ENCODE measurements at places on chromosomes 13 and 19.

- DNase-seq: no peak
These were observed 32.7 kb downstream of the KCTD12 start for GRCh38 chr13:76853481-76853880.

- DNase-seq: no peak
These were observed at the start of gene ZNF729 for GRCh38 chr19:22286151-22286810. Gene ZNF729, plus strand, starts transcription at chr19:22286441. Its CDS starts 85 bp downstream, at chr19:22286526.

GRCh38 chr13:72384186-72384823 is 343.1 kb downstream of the MZT1 start:
- DNase-seq: no peak

- no peak for DNase-seq
These were observed 10.1 kb downstream of the SPC24 start for GRCh38 chr19:11145536-11145924.

DNA sequence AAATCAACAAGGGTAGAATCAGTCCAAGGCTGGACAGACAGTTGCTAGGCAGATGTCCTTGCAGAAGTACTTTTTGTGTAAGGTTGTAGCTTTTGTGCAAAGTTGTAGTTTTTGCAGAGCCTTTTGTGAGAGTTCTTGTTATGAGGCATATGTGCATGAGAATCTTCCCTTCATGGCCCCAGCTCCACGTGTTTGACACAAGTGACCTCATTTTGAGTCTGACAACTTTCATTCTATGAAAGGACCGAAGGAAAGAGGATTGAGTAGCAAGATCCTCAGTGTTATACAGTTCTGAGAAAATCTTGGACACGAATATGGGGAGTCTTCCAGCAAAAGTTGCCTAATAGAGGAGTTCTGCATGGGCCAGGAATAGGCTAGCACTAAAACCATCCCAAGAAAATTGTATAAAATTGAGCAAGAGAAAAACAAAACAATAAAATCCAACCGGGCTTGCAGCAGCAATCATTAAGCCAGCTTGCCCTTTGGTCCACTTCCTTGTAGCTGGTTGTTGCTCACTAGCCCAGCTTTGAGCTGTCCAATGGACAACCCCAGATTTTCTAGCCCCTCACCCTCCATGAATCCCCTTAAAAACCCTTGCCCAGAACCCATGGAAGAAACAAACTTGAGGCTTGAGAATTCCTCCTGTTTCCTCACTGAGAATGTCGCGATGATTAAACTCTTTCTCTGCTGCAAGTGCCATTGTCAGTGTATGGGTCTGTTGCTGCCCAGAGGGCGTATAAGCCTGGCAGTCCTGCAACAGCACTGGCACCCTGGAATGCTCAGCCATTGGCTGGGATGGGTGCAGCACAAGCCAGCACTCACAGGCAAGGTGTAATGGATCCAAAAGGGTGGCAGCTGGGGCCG is 6.5 kb downstream of the EPSTI1 start:
- DNase-seq: no peak

DNA sequence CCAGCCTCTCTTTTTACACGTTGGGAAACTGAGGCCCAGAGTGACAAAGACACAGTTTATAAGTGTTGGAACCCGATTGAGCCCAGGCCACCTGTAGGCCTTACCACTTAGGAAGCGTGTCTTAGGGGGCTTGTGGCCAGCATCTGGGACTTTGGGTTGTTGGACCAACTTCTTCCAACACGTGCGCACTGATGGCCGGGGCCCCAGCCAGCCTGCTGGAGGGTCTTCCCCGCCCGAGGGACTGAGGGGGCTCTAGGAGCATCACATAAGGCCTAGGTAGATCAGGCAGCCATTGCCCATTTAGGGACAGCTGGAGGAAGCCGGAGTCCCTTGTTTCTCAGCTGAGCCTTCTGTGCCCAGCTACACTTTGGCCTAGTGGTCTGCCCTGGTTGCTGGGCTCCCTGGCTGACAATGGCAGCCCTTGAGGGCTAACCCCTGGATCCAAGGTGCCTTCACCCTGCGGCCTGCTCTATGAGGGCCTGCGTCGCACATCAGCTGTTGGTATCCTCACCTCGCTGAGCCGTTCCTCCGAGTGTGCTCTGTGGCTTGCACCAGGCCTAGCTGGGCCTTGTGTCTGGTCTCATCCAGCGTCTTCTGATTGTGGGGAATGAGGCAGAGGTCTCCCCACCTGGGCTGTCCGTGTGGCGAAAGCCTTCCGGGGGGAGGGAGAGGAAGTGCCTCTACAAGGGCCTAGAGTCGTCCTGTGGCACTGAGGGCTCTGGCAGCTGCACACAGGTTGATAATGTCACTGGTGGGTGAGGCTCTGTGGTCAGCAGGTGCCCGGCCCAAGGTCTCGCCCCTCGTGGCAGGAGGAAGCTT is 1.2 kb downstream of the RAB11B start:
- DNase-seq: no peak

DNA sequence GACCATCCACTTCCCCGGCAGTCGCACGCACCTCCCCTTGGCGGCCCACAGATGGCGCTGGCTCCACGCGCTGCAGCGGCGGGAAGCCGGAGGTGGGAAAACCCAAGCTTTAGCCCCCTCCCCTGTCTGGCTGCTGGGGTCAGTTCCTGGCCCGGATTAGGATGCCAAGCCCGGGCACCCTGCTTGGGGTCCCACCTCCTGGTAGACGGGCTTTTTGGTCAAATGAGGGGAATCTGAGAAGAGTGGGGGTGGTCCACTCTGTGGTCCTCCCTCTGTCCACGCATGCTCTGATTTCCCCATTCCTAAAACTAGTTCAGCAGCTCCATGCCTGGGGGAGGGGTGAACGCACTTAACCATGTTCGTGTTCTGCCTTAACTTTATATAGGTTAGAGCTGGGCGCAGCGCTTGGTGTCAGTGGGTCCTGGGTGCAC is 8.1 kb upstream of the ADGRE2 start:
- no peak for DNase-seq

- no peak for DNase-seq
These were observed at the start of gene ANKLE1 for GRCh38 chr19:17281391-17282304. Gene ANKLE1, plus strand, starts transcription at chr19:17281901. Its CDS starts 20 bp downstream, at chr19:17281921.

DNA sequence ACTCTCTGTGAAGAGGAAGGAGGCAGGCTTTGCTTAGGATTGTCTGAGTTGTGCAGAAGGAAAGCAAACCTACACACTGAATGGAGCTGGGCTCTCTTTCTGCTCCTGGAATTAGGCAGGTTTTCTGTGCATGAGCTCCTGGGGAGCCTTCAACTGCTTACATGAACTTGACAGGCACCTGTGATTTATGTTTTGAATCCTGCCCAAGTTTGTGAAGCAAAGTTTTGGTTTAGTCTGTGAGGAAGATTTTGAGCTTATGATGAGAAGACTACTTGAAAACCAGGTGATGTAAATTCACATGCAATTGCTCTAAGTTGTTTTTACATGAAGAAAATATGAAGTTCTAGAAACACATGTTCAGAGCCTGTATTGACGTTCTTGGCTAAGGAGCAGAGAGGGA is 109.0 kb downstream of the SLAIN1 start:
- no peak for DNase-seq

- DNase-seq: no peak
These were observed 21.7 kb downstream of the UBE2L5 start for GRCh38 chr13:30443957-30444404.

DNA sequence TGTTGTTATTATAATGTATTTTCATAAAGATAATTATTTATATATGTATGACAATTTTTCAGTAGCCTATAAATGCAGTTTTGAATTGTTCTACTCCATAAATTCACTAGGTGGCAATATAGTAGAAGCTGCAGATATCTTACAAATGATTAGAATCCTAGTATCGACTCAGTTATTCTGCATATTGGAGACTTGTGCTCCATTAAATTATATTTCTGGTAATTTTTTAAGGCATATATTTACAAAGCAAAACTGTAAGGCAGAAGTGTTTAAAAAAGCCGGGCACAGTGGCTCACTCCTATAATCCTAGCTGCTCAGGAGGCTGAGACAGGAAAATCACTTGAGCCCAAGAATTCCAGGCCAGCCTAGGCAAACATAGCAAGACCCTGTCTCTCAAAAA is 58.7 kb downstream of the DPY19L3 start:
- no peak for DNase-seq

GRCh38 chr13:38204556-38204955 is 145.1 kb upstream of the UFM1 start:
- DNase-seq: no peak

All from activated CD4-positive, CD25-positive, alpha-beta regulatory T cell (primary cell).